ENCODE measurements at places on chromosomes 7 and 10.

DNA sequence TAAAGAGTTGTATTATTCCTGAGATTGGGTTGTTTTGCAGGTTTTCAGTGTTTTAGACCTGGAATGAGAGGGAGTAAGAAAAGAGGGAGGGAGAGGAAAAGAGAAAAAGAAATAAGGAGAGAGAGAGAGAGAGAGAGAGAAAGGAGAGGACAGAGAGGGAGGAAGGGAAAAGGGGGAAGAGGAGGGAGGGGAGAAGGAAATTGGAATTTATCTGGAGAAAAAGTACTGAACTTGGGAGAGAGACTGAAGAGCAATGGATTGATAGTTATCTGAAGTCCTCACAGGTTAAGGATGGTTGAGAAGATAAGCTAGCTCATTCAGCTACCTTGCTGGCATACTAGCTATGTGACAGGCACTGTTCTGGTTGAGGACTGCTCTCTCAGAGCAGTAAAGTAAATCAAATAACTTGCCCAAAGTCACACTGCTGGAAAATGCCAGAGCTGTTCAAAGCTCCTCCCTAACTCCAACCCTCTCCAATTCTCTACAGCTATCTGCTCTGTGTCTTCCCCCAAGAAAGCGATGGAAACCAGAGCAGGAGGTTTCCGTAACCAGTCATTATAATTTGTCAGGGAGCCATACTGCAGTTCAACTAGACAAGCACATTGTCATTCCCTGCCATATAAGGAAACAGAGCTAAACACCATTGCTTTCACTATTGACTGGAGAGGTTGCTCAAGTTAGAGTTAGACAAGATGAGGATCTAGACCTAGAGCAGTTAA, 10.7 kb downstream of the CALD1 start:
- DNase-seq: no peak

GRCh38 chr10:113202011-113202410, 252.0 kb downstream of the TCF7L2 start:
- no peak for DNase-seq

DNA sequence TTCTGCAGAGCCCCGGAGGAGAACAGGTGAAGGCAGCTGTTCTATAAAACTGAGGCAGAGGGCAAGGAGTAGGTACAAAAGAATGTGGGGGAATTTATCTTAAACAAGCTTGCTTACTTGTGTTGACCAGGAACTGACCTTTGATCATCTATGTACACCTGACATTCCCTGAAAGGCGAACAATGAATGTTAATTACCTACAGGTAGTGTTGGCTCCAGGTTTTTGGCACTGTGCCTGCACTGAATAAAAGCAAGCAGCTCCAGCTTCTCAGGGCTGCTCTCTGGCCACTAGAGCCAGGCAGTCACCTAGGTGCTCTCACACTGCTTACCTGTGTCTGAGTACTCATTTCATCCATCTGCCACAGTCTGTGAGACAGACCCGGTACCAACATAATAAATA, 87.0 kb downstream of the RAPGEF5 start:
- no peak for DNase-seq

GRCh38 chr7:127754457-127754856, 102.5 kb downstream of the SND1 start:
- DNase-seq: no peak

GRCh38 chr7:5550831-5551230, 127.2 kb upstream of the TNRC18 start:
- DNase-seq: no peak

- DNase-seq: no peak
Measured at GRCh38 chr10:17003651-17004286, 125.8 kb downstream of the CUBN start.

DNA sequence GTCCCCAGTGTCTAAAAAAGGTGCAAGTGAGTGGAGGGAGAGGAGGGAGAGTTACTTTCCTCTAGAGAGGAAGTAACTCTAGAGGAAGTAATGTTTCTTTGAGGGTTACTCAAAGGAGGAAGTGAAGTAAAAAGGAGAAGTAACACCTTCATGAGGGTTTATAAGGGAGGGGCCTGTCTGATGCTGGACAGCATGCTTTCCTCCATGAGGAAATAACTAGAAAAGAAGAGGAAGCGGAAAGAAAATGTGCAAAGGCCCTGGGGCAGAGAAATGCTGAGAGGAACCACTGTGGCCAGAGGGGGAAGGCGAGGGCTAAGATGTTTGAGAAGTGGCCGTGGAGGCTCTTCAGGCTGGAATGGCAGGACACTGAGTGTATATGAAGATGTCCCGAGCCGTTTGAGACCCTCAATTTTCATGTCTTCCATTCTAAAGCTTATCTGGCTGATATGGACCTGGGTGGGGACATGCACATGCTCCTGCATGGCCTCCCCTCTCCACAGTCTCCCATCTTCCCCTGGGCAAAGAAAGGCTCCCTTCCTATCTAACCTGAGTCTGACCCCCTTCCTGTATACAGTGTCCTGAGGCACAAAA, 3.4 kb upstream of the SLC18A2 start:
- no peak for DNase-seq

GRCh38 chr7:83976302-83976701, 218.3 kb downstream of the SEMA3A start:
- no peak for DNase-seq

- no peak for DNase-seq
Measured at GRCh38 chr7:148419856-148420832, 170.4 kb upstream of the C7orf33 start.
